ENCODE measurements at places on chromosomes 12 and 14.

- DNase-seq = no peak
These were observed 24.4 kb upstream of the DUSP16 start for GRCh38 chr12:12586879-12587675.

DNA sequence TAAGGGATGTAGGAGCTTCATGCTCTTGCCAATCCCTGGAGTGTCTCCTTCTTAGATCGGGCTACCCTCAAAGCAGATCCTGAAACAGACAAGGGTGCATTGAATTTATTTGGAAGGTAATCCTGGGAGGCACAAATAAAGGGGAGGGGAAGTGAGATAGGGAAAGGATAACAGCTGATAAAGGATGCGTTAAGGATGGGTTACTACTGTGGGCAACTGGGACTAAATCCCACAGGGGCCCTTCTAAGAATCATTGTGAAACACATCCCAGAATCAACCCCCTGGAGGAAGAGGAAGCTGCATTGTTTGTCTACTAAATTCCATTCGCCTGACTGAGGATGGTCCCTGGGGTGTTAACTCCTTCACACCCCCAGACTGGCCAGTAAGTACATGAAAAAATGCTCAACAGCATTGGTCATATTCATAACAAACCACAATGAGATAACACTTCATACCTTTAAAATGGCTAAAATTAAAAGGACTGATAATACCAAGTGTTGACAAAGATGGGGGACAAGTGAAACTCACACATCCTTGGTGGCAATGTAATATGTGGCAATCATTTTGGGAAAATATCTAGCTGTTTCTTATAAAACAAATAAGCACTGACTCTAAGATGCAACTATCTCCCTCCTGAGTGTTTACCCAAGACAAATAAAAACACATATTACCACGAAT, 37.0 kb upstream of the CMKLR1 start:
- DNase-seq = no peak

GRCh38 chr12:50825372-50825838, 17.3 kb upstream of the TMPRSS12 start:
- no peak for DNase-seq

- no peak for DNase-seq
These were observed 38.2 kb downstream of the BAZ2A start for GRCh38 chr12:56591961-56592360.

DNA sequence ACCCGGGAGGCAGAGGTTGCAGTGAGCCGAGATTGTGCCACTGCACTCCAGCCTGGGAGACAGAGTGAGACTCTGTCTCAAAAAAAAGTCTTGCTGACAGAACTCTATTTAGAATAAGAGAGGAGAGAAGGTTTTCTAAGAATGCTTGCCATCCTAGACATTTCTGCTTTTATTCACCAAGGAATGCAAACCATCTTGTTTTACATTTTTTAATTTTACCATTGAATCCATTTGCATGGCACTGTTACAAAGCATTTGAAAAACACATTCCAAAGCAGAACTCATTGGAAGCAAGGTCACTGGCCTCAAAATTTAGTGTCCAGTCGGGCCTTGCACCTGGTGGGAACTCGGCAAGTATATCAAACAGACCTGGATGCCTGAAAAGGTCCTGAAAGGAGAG, 44.2 kb upstream of the RASSF3 start:
- no peak for DNase-seq

DNA sequence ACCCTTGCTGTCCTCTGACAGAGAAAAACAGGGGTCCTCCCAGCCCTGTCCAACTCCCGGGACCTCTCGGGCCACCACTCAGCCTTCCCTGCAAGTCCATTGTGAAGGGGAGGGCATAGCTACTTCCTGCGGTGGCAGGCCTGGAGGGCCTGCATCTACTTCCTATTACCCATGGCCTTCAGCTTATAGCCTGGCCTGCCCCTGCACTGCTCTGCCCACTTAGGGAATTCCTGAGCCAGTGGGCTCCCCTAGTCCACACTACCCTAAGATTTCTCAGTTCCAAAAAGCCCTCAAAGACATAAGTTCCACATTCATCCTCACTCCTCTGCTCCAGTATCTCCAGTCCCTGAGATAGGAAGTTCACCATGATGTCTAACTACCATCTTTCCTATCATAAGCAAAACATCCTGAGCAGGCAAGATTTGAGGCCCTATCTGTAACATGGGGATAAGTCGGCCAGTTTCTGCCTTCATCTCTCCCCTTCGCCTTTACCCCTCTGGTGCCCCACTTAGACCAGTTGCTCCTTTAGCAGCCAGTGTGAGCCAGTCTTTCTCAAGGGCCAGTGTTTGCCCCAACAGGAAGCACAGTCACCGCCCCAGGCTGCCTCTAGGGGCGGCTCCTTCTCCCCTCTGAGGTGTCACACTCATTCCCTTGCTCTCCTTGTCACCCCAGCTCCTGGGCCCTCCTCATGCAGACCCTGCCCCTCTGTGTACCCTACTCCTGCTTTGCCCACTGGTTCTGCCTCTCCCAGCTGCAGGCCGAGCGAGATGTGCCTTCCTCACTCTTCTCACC, 10.9 kb downstream of the HDAC7 start:
- no peak for DNase-seq

- no peak for DNase-seq
These were observed 116.5 kb downstream of the PAH start for GRCh38 chr12:102800565-102800964.

Data from activated CD4-positive, alpha-beta T cell treated with anti-CD3 and anti-CD28 coated beads for 1 hour (primary cell).